ENCODE measurements at places on chromosomes 11 and 22.

GRCh38 chr11:75233754-75234172, 6.8 kb upstream of the TPBGL start:
- DNase-seq, result no peak

DNA sequence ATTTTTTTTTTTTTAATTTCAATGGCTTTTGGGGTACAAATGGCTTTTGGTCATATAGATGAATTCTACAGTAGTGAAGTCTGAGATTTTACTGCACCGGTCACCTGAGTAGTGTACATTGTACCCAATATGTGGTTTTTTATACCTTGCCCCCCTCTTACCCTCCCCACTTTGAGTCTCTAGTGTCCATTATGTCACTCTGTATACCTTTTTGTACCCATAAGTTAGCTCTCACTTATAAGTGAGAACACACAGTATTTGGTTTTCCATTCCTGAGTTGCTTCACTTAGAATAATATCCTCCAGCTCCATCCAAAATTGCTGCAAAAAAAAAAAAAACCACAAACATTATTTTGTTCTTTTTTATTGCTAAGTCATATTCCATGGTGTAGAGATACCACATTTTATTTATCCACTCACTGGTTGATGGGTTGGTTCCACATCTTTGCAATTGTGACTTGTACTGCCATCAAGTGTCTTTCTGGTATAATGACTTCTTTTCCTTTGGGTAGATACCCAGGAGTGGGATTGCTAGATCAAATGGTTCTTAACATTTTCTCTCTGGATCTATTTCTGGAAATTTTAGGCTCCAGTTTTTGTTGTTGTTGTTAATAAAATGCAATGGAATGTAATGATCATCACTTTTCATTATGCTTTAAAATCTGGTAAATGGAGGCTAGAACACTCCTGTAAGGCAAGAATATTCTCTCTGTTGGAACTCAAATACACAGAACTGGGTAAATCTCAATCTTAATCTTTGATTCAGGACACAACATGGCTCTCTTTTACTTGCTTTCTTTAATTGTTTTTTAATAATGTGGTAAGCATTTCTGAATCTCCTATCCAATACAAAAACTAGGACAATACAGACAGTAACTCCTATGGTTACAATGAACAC, 10.3 kb downstream of the NEAT1 start:
- DNase-seq, result no peak

GRCh38 chr22:48588878-48589450, 1238.7 kb downstream of the BRD1 start:
- DNase-seq, result no peak

DNA sequence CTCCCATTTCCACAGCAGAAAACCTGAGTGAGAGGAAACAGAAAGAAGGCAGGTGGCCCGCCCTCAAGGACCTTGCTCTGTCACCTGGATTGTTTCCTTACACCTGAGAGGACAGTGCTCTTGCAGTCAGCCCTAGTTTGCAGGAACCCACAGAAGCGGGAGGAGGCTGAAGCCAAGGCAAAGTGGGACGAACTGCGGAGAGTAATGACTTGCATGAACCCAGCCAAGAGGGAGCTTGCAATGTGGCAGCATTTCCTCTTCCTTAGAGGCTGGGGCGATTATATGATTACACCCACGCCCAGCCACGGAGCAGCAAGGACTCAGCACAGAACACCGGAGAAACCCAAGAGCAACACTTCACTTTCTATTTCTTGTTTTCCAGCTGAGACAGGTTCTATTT, 102.6 kb downstream of the SPON1 start:
- no peak for DNase-seq

GRCh38 chr11:64125676-64126075, 40.2 kb downstream of the MACROD1 start:
- no peak for DNase-seq

- no peak for DNase-seq
Observed at GRCh38 chr11:64069401-64070313, 33.9 kb downstream of the FLRT1 start.

GRCh38 chr22:46292732-46293131, 3.9 kb upstream of the GTSE1 start:
- no peak for DNase-seq

- DNase-seq, result no peak
Observed at GRCh38 chr11:122879785-122880184, 2.8 kb upstream of the JHY start.

GRCh38 chr22:41347066-41347859, 34.5 kb upstream of the TEF start:
- DNase-seq, result no peak

- DNase-seq, result no peak
Observed at GRCh38 chr11:2846056-2846455, 39.5 kb downstream of the CDKN1C start.

DNA sequence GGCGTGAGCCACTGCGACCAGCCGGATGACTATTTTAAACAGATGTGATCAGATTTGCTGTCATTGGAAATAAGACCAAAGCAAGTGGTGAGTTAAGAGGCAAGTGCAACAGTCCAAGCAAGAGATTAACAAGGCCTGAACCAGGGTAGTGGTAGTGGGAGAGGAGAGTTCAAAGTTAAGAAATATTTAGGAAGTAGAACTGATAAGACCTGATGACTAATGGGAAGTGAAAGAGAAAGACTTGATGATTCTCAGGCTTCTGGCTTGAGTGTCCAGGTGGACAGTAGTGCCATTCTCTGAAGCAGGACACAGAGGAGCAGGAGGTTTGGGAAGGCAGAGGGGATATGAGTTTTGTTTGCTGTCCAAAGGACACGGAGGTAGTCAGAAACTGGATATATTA, 7.2 kb downstream of the NDUFC2 start:
- no peak for DNase-seq

- DNase-seq, result no peak
Observed at GRCh38 chr22:43147821-43148220, 3.5 kb upstream of the TSPO start.

- no peak for DNase-seq
Observed at GRCh38 chr11:8231979-8232378, 31.7 kb downstream of the LMO1 start.

- no peak for DNase-seq
Observed at GRCh38 chr11:62419314-62419929, 589 bp downstream of the SCGB1A1 start.

DNA sequence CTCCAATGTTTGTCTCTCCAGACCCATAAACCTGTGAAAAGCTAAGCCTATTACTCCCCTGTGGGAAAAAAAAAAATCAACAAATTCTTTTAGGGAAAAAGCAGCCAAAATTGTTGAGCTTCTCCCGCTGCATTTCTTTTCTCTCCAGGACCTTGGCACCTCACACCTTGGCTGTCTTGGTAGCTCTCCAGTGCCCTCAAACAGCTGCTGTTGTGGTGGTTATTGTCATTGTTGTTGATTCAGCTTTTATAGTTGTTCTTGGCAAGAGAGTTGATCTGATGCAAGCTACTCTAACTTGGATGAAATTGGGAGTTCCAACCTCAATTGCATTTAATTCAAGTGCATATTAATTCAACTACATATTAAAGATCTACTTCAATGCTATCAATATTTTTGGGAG, 516.9 kb upstream of the LARGE1 start:
- DNase-seq, result no peak

GRCh38 chr22:25666308-25666707, 75.7 kb upstream of the MYO18B start:
- no peak for DNase-seq

DNA sequence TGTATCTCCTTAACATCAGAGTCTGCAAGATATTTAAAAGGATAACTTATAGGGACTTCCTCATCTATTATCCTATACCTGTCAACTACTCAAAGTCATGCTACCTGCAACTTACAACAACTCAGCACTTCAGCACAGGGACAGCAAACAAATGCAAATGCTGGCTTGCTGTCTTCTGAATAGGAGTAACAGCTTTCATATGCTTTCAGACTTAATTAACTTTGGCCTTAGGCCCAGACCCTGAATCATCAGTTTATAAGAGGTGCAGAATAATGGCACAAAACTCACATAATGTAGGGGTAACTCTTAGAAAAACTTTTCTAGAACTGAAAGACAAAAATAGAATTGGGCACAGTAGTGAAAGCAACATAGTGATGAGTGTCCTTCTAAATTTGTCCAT, 953.4 kb downstream of the DLG2 start:
- no peak for DNase-seq

GRCh38 chr11:134040386-134041302, 28.2 kb upstream of the JAM3 start:
- no peak for DNase-seq

DNA sequence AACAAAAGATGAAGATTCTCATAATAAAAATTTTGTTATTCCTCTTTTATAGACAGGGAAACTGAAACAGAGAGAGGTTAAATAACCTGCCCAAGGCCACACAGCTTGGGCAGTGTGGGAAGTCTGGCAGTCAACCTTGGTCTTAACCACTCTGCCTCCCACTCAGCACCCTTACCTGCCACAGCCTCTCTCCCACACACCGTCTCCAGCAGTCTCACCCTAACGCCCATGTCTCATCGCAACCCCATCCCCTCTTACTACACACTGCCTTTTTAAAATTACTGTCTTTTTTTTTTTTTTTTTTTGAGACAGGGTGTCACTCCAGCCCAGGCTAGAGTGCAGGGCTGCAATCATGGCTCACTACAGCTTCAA, 25.0 kb downstream of the ARRB1 start:
- DNase-seq, result no peak

- DNase-seq, result no peak
Observed at GRCh38 chr11:134987223-134987768, 575.3 kb upstream of the B3GAT1 start.

DNA sequence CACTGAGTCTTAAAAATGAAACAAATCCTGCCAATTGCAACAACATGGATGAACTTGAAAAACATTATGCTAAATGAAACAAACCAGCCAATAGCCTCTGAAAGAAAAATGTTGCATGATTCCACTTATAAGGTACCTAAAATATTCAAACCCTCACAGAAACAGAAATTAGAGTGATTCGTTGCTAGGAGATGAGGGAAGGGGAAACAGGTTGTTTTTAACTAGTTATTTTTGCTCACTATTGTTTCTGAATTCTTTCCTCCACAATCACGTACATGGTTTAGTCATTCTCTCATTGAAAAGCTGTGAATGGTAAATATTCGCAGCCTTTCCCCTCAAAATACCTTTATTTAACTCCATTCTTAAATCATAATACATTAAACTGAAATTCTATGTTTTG, 14.0 kb upstream of the TYR start:
- DNase-seq, result no peak

DNA sequence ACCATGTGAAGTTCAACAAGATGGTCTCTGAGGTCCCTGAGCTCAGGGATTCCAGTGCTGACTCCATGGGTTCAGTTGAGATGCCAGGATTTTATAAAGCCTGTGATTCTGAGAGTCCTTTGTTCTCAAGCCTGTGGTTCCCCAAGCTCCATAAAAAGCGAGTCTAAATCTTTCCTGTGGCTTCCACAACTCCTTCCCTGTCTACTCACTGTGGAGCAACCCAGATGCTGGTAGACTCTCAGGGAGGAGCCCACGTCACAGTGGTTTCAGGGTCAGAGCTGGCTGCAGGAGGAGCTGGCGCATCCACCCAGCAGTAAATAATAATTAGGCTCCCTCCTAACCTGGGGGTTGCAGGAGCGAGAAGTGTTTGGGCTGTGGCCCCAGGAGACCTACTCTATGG, 2.0 kb upstream of the RELT start:
- DNase-seq, result no peak

DNA sequence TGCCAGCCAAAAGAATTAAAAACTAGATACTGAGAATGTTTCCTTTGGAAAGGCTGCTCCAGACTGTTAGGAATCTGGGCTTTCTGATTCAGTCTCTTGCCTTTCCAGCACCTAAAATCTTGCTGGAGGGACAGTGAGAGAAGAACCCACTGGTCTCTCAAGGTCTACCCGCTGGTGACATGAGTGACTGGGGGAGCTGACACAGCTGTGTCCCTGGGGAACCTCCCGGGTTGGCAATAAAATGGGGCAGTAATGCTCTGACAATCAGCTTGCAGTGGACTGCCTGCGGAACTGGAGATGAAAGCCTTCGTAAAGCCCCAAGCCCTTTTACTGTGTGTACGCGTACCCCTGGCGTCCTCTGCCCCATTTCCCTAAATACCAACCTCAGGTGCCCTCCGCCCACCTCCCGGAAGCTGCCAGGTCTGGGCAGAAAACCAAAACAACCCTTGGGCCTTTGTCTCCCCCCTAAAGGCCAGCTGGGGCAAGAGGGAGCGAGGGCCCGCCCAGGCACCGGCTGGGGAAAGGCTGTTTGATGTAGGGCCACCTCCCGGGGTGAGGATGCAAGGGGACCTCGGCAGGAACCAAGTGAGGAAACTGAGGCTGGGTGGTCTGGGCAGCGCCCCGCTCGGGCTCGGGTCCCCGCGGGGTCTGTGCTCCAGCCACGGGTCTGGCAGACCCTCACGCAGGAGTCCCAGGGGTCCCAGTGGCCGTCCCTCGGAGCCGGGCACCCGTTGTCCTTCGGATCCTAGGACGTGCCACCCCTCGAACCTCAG, 741 bp downstream of the CARS1 start:
- no peak for DNase-seq

- no peak for DNase-seq
Observed at GRCh38 chr11:82994604-82995230, 77.0 kb downstream of the RAB30 start.

Measured in NCI-H2081 treated with DMSO at 0.1 percent for 48 hours (cell line).